ENCODE measurements at places on chromosomes 16 and 17.

- no peak for DNase-seq
These were observed 504.9 kb upstream of the HSBP1 start for GRCh38 chr16:83302853-83303252.

DNA sequence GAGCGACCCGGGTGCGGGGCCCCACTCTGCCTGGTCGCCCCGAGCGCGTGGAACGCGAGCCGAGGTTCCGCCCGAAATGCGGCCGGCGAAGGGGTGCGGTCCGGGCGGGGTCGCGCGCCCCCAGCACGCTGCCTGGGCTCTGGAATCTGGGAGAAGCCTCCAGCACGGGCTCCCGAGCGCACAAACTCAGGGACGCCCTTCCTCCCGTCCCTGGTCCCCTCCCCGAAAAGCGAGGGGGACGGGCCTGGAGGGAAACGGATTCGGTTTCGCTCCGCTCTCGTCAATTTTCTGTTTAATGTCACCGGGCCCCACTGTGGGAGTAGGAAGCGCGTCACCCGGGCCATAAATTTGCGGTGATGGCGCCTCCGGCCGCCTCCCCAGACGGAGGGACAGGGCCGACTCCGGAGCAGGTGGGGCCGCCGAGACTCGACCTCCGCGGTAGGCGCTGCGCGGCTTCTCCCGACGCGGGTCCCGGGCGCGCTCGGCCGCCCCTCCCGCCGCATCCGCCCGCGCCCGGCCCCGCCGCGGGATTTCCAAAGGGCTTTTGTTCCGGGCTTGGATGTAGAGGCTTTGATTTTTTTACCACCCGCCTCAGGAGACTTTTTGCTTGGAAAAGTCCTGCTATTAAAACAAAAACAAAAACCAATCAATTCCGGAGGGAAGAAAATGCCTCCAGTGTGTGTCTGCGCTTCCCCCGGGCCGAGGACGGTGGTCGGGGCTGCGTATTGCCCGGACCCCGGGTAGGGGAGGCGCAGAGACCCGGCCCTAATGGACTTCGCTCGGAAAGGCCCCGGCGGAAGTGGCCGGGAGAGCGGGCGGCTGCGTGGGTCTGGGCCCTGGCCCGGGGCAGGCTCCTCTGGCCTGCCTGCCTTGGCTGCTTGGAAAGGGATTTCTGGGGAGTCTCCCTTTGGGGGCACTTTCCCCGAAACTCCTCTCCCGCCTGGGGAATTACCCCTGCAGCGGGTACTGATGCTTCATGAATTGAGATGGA lies 7.9 kb upstream of the BAHCC1 start:
- DNase-seq: peak; percentile 46

DNA sequence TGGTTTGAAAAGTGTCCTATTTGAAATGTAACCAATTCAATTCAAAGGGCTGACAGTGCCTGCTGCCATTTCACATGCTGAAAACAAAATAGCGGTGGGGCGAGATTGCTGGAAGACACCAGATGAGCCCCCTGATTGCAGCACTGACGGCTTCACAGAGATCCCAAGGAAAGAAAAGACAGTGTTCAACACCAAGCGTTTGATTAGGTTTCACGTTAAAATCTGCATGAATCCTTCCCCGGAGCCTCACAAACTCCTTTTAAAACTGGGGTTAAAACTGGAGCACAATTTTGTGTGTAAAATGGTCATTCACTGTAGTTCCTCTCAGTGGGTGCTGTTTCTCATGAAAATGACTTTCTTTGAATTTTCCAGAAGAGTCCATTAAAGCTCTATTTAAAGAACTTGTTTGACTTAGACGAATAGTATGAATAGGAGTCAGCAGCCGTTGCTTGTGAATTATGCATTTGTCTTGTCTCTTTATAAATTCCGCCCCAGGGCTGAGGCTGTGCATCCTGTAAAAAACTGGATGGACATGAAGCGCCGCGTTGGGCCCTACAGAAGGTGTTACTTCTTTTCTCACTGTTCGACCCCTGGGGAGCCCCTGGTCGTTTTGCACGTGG lies 8.8 kb downstream of the MLYCD start:
- no peak for DNase-seq

- no peak for DNase-seq
These were observed 30.4 kb upstream of the CCL1 start for GRCh38 chr17:34393401-34393800.

GRCh38 chr17:564526-565065 lies 150.0 kb downstream of the VPS53 start:
- DNase-seq: no peak

DNA sequence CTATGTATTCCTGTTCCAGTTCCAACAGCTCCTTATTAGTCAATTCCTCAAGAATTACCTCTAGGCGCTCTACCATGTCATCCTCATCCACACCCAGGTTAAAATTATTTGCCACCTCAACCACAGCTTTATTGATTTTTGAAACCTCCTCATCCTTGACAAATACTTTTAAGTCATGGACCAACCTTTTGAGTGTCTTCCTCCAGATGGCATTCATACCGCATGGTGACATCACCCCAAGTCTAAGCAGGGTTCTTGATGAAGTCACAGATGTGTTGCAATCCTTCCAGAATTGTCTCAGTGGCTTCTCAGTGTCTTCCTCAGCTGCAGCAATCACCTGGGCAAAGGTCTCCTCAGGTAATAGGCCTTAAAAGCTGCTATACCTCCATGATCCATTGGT lies 40.1 kb downstream of the BCL7C start:
- no peak for DNase-seq

- peak; percentile 41 for DNase-seq
These were observed 23.8 kb downstream of the UBN1 start for GRCh38 chr16:4871071-4871470.

DNA sequence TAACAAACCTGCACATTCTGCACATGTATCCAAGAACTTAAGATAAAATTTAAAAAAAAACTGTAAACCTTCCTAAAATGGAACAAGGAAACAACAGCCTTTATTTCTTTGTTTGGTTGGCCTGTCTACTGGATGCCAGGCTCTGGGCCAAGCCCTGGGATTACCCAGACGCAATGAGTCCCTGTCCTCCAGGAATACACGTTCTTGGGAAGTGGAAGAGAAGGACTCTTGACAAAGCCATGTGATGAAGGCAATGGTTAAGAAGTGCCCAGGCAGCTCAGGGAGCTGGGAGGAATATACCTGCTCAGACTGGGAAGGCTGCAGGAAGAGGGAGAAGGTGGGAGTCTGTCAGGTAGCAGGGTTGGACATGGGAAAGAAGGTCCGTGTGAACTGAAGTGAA lies 115.4 kb downstream of the AXIN2 start:
- DNase-seq: no peak

DNA sequence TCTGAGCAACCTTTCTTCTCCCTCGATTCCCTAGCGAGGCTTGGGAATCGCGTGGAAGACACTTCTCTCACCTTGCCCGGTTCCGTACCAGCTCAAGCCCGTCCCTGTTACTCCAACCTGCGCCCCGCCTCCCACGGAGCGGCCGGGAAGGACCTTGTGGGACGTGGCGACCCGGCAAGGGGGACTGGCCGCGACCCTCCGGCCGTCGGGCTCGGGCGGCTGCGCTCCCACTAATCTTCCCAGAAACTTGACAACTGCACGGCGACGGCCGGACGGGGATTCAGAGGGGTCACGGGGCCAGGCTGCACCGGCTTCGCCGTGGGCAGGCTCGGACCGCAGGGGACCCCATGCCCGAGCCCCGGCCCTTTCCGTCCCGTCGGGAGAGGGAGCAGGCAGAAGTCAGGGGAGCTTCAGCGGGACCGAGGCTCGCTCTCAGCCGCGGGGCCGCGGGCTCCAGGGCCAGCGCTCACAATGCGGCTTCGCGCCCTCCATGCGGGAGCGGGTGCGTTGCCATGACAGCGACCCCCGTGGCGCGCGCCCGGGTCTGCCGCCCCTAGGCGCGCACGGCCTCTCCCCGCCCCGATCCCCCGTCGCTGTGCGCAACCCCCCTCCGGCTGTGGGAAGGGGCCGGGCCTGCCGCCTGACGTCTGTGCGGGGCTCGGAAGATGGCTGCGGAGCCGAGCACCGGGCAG lies at the start of gene SGSM2:
SGSM2 (plus strand) TSS at position 650 of the 692 bp plus-strand sequence. CDS start 188 bp downstream, outside the sequence.
- DNase-seq: peak; percentile 40
